ENCODE measurements at places on chromosomes 3 and 15.

- DNase-seq, result no peak
Measured at GRCh38 chr3:111961461-111962164, 17.2 kb upstream of the ABHD10 start.

- DNase-seq, result no peak
Measured at GRCh38 chr3:101466465-101467309, 46.3 kb downstream of the SENP7 start.

DNA sequence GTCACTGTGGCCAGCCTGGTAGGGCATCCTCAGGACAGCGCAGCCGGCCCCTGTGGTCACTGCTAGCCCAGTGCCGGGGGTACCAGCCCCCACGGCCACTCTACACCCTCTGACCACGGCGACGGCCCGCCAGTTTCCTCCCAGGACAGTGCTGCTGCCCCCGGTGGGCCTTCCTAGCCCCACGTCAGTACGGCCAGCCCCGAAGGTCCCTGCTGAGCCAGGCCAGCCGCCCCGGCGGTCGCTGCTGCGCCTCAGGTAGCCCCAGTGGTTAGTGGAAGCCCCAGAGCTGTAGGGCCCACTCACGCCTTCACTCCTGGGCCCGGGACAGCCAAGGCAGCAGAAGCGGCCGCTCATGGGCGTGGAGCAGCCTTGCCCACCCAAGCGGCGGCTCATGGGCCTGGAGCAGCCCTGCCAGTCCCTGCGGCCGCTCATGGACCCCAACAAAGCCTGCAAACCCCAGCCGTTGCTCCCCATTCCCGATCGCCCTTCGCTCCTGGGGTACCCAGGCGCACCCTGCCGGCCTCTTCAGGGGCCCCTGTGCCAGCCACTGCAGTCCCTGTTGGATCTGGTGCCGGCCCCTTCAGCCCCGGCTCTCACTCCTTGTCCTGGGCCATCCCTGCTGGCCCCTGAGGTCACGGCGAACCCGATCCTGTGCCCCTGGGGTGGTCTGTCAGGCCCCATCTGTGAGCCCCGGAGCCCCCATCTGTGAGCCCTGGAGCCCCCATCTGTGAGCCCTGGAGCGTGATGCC, 9.5 kb upstream of the ROPN1B start:
- DNase-seq, result no peak

GRCh38 chr15:79179108-79179561, 88.6 kb upstream of the RASGRF1 start:
- no peak for DNase-seq

- DNase-seq, result no peak
Measured at GRCh38 chr3:152899306-152899705, 64.4 kb downstream of the P2RY1 start.

GRCh38 chr15:50876989-50877360, 31.5 kb upstream of the AP4E1 start:
- DNase-seq, result peak; percentile 61

DNA sequence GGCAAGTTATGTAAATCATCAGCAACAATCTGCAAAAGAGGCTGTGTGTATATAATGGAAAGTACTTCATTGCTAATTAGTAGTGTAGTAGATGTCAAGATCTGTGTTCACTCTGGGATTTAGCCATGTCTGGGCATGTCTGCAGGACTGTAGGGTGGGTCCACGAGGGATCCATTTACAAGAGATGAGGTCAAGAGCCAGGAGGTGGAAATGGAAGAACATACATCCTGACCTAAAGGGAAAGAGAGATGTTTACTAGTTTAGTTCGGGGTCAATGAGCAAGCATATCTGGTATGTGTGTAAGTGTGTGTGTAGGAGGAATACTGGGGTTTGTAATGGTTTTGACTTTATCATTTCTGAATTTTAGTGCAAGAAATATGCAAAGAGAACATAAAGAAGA, 171.5 kb upstream of the NANOGP8 start:
- DNase-seq, result no peak

GRCh38 chr3:167705840-167706239, 28.9 kb downstream of the PDCD10 start:
- DNase-seq, result no peak

GRCh38 chr3:118772036-118772435, 262.6 kb downstream of the IGSF11 start:
- no peak for DNase-seq

- no peak for DNase-seq
Measured at GRCh38 chr15:72472992-72473610, 1.0 kb upstream of the ARIH1 start.

- no peak for DNase-seq
Measured at GRCh38 chr3:129015388-129016105, 14.4 kb downstream of the EFCC1 start.

DNA sequence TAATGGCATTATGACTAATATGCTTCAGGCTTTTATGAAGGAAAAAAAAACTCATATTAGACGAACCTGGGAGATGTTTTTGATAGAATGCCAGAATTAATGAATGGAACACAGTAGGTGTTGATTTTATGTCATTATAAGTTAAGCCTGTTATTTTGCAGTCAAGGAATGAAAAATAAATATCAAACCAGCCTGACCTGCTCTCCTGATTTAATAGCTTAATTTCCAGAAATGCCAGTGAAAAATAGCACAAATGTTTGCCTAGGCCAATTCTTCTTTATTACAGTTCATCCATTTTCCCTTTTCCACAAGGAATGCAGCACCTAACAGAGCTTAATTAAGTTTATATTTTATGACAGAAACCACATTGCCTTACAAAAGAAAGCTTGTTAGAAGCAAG, 292.0 kb downstream of the TBL1XR1 start:
- DNase-seq, result no peak

- no peak for DNase-seq
Measured at GRCh38 chr3:50124800-50125178, 30.3 kb upstream of the SEMA3F start.

- DNase-seq, result no peak
Measured at GRCh38 chr15:62841269-62841628, 201.3 kb upstream of the TPM1 start.

DNA sequence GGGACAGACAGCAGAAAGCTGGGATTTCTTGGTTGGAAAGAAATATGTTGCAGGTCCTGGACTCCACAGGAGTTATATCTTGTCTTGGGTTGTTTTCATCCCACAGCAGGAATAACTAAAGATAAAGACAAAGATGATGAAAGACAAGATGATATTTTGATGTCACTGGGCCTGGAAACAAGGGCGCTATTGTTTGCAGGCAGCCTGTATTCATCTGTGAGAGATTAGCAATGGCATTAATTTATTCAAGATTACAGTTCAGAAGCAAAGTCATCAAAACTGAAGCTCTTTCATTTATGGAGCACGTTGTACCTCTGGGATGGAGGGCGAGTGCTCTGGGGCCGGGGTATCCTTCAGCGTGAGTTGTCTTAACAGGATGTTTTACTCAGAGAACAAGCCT, 213.8 kb downstream of the LRTM1 start:
- no peak for DNase-seq

GRCh38 chr15:37135225-37135624, 34.9 kb upstream of the MEIS2 start:
- no peak for DNase-seq

GRCh38 chr3:27392950-27393679, 23.9 kb upstream of the NEK10 start:
- no peak for DNase-seq

DNA sequence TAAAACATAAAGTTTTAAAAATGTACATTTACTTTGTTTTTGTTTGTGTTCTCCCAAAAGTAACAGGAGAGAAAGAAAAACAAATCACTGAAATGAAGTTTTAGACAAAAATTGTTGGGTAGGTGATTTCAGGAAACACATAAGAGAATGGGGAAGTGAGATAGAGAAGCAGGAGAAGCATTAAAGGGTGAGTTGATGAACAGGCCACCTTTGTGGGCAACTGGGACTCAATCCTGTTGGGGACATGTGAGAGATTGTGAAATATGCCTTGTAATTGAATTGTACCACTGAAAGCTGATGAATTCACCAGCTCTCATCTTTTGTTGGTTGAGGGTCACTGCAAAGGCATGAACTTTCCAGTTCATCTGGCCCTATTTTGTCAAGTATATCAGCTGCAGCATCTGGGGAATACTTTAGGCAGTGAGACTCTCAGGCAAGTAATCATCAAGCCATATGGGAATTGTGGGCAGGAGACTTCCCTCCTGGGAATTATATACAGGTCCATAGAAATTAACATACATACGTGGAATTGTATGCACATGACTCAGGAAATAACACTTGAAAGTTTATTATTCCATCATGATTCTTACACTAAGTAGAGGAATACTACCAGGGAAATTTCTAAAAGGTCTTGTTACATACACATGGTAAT, 181.0 kb downstream of the ZBBX start:
- DNase-seq, result no peak

Measured in activated CD8-positive, alpha-beta memory T cell treated with anti-CD3 and anti-CD28 coated beads for 48 hours (primary cell).